ENCODE measurements at places on chromosomes 1 and 21.

DNA sequence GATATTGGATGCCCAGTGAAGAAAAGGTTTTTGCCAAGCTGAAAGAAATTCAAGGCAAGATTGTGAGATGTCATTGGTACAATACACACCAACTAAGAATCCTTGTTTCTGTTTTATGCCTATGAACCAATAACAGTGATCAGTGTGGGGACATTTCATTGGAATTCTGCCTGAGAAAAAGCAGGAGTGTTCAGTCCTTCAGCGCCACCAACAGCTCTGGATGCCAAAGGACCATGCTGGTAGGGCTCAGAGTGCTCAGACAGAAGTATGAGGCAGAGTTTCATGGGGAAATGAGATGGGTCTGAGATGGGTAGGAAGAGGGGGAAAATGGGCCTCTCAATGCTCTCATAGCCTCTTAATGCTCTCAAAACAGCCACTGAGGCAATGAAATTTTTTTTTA, 56.5 kb downstream of the GABPA start:
- DNase-seq: no peak

GRCh38 chr1:32363713-32364112, 1.4 kb downstream of the TSSK3 start:
- DNase-seq: no peak

- no peak for DNase-seq
These were observed 103.3 kb downstream of the GDAP2 start for GRCh38 chr1:117826119-117826518.

GRCh38 chr1:232982238-232982944, 32.0 kb downstream of the NTPCR start:
- DNase-seq: no peak

- no peak for DNase-seq
These were observed 922.8 kb upstream of the ADGRL4 start for GRCh38 chr1:79929356-79929755.

- no peak for DNase-seq
These were observed 7.4 kb upstream of the RGS13 start for GRCh38 chr1:192628396-192629057.

GRCh38 chr1:52569449-52570210, 16.7 kb upstream of the TUT4 start:
- DNase-seq: no peak

GRCh38 chr1:231596337-231596791, 30.2 kb upstream of the DISC1 start:
- no peak for DNase-seq

DNA sequence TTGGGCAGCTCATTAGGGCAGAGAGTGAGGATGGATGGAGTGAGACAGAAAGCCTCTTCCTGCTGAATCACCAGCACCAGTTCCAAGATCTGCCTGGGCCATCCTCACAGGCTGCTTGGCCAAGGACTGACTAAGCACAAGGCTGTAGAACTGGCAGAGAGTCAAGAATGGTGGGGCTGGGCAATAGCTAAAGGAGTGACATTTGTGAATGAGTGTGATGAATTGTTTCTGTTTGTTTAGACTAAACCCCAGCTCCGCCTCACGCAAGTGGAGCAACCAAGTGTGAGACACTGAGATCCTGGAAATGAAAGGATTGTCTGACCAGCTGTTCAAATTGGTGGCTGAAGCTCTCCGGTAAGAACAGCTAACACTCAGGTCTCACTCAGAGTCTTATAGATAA, 38.6 kb downstream of the BRINP2 start:
- no peak for DNase-seq

GRCh38 chr1:118988186-118989005, at the start of gene TBX15:
Gene TBX15, minus strand, starts transcription at chr1:118988343. Its CDS starts 548 bp downstream, at chr1:118987795.
- no peak for DNase-seq

- DNase-seq: no peak
These were observed 305.1 kb downstream of the LTN1 start for GRCh38 chr21:28687586-28687985.

DNA sequence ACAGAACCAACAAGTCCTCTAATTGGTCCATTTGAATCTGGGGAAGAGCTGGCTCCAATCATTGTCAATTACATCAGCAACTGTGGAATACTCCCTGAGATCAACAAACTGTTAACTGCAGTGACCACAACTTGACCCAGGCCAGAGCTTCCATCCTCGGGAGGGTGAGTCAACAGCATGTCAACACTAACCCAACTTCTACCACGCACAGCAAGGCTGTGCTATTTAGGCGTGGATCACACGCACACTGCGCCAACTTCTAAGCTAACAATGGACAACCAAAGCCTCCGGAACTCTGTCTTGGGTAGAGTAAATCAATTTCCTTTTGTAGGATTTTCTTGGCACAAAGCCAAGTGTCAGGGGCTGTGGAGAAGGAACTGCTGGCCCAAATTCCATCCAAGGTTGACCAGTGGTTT, 30.4 kb downstream of the APP start:
- no peak for DNase-seq

DNA sequence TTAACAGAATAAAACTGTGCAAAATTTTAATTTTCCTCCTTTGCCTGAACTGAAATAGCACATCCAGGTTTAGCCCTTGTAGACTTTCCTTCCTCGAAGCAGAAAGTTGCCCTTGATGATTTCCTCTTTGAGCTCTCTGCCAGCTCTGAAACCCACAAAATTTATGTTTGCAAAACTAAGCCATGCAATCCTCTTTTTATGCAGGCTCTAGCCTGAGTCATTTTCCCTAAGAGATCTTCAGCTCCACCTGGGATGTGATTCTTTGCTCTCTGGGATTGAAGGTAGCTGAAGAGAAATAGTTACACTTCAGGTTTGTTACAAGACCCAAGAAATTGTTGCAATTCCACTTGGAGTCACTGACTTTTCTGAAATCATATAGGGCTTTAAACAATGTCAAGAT, 1.4 kb upstream of the F3 start:
- DNase-seq: no peak

All from cerebellar nuclear complex (tissue), 1 donor.